Cerebellar nuclear complex (tissue), 1 donor: ENCODE measurements at places on chromosomes 4 and X.

DNA sequence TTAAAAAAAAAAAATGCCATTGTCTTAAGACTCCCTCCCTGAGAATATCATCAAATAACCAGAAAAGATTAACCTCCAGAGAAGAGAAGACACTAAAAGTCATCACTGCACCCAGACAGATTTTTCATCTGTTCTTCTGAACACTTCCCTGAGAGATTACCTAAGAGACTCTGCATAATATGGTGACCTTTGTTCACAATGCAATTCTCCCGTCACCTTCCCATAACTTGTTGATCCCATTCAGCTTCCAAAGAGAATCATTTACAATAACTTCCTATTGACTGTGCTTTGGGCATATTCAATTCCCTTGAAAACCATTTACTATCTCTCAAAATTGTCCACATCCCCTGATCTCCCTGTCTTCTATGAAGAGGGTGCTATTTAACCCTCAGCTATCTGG, 85.1 kb upstream of the SMAD1 start:
- no peak for DNase-seq

- DNase-seq: no peak
Measured at GRCh38 chr4:155703486-155704247, 37.0 kb downstream of the GUCY1A1 start.

DNA sequence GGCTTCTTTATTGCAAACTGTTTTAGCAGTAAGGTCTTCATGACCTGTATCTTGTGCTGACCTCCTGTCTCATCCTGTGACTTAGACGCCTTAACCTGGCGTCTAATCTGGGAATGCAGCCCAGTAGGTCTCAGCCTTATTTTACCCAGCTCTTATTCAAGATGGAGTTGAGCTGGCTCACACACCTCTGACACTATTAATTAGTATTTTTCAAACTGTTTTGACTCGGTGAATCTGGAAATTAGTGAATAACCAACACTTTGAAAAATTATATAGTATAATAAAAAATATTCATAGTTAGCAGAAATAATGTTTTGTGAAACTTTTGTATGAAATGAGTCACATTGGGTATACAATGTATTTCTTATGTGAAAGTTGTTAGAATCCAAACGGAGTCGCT, 189.4 kb downstream of the PDGFRA start:
- no peak for DNase-seq

- no peak for DNase-seq
Measured at GRCh38 chr4:184851886-184852285, 26.1 kb upstream of the ACSL1 start.

DNA sequence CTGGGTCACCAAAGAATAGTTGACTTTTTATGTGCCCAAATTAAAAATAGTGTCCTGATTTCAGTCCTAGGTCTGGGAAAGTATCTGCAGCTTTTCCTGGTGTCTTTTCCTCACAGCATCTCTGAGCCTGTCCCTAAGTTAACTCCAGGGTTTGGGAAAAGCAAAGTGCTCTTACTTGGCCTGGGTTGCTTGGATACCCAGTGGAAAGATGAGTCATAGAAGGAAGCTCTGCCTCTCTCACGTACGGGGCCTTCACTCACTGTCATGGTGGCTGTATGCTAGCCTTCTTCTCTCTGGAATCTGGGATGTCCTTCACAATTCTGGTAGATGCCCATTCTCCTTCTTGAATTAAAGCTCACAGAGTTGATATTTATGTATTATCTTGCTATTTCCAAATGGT, 607.3 kb downstream of the ANKRD50 start:
- no peak for DNase-seq

GRCh38 chrX:148380107-148380506, 120.3 kb upstream of the AFF2 start:
- no peak for DNase-seq

DNA sequence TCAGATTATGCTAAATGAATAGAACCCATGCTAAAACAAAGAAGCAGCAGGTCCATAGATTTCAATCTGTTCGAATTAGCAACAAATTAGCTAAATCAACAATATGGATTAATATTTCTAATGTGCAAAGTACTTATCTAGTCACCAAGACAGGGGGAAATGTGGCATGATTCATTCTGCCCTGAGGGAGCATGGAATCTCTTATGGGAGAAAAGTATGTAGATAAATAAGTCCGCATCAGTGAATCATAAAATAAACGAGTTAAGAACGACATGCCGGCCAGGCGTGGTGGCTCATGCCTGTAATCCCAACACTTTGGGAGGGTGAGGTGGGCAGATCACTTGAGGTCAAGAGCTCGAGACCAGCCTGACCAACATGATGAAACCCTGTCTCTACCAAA, 102.1 kb downstream of the ANOS1 start:
- DNase-seq: no peak

GRCh38 chr4:54542540-54543041, 115.2 kb upstream of the KIT start:
- DNase-seq: no peak
